ENCODE measurements at places on chromosomes 4 and X.

DNA sequence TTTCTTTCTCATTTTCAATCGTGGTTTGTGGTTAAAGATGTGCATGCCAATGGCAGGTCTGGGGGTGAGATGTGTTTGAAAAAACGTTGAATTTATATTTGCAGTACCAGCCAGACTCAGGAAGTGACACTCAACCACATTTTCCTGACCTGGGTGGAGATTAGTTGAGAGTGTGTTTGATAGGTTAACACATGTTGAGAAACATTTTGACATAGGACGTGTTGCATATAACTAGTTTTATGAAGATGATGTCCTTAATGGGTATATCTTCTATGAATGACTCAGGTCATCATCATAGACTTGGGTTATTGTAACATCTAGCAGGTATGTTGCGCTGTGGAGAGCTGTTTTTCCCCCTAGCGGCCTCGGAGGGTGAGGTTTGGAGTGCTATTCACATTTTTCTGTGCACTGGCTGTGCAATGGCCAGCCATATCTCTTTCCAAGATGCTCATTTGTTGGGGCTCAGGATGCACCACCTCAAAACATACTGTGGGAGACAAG lies 21.7 kb upstream of the CD38 start:
- no peak for DNase-seq

DNA sequence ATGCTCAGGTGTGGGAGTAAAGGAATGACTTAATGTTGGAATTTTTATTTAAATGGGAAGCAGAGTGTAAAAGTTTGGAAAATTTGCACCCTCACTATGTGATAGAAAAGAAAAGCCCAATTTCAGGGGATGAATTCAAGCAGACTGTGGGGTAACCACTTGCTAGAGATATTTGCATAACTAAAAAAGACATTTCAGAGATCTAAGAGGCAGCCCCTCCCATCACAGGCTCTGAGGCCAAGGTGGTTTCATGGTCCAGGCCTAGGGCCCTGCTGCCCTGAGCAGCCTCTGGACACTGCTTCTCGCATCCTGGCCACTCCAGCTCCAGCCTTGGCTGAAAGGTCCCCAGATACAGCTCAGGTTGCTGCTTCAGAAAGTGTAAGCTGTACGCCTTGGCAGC lies 5.9 kb upstream of the XPNPEP2 start:
- DNase-seq = no peak

GRCh38 chr4:87835743-87836142 lies 3.0 kb downstream of the MEPE start:
- no peak for DNase-seq

GRCh38 chr4:16785793-16786527 lies 112.5 kb downstream of the LDB2 start:
- DNase-seq = no peak

GRCh38 chr4:155772459-155773195 lies 13.8 kb downstream of the GUCY1B1 start:
- no peak for DNase-seq

DNA sequence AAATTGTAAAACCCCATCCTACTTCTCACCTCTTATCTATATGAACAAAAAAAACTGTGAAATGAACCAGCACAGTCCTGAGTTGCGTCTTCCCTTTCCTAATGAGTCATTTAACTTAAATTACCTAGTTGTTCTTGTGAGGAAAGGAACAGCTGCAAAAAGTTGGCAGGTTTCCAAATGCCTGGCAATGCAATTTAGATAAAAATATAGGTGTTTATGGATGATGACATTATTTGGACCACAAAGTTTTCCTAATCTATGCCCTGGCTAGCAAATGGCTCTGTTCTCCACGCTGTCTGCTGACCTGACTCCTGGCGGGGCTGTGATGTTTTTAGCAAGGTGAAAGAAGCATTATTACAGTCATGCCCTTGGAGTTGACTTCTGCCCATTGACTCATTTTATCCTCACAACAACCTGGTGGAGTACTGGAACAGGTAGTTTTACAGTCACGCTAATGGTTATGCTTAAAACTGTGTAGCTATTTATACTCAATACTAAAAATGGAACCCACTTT lies 29.8 kb upstream of the RELL1 start:
- no peak for DNase-seq

DNA sequence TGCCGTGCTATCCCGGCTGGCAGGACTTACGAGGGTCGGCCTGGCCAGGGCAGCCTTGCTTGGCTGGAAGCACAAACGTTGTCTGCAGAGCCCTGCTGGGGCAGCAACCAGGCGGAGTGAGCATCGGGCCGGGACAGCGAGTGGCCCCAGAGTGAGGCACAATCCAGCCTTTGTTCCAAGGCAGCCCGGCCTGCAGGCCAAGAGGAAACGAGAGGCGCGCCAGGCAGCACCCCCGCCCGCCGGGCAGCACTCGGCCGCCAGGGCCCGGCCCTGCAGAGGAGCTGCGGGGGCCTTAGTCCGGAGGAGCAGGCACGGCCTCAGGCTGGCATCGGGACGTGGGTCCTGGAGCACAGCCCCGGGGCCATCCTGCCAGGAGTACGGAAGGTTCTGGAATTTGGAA lies 24.1 kb downstream of the FGFRL1 start:
- no peak for DNase-seq

DNA sequence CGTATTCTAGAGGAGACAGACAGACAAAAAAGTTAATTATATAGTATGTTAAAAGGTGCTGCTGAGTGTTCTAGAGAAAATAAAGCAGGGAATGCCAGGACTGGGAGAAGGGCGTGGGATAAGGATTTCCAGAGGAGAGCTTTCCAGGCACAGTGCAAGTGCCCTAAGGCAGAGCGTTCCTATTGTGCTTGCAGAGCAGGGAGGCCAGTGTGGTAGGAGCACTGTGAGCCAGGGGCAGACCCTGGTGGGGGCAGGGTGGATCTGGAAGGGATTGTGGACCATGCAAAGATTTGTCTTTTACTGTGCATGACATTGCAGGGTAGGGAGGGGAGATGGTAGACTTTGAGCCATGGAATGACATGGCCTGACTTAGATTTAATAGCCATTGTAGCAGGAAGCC lies 25.8 kb downstream of the EXOC1 start:
- DNase-seq = no peak

GRCh38 chr4:121668368-121669162 lies 28.2 kb downstream of the ANXA5 start:
- no peak for DNase-seq

DNA sequence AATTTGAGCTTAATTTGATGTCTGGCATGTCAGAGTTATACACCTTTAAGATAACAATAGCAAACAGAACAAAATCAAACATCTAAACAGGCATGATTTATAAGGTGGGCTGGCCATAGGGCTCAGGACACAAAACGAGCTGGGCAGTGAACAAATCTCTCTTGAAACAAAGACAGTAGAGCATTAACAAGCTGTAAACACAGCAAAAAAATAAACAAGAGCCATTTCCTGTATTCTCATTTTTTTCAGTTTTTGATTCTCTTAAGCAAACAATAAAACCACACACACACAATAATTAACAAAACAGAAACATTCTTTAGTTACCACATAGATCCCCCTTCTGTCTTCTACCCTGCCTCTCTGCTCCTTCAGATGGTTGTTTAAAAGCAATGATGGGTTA lies 68.3 kb upstream of the TMEM150C start:
- DNase-seq = no peak

- DNase-seq = no peak
Measured at GRCh38 chrX:30620980-30621618, 32.1 kb upstream of the GK start.

All from DMS79 (cell line).